ENCODE measurements at places on chromosomes 1 and 21.
A peak's percentile ranks its signal among the peaks of the same experiment; 100 is the strongest.

GRCh38 chr1:38028105-38028591 lies 15.6 kb downstream of the UTP11 start:
- DNase-seq: peak; percentile 80

DNA sequence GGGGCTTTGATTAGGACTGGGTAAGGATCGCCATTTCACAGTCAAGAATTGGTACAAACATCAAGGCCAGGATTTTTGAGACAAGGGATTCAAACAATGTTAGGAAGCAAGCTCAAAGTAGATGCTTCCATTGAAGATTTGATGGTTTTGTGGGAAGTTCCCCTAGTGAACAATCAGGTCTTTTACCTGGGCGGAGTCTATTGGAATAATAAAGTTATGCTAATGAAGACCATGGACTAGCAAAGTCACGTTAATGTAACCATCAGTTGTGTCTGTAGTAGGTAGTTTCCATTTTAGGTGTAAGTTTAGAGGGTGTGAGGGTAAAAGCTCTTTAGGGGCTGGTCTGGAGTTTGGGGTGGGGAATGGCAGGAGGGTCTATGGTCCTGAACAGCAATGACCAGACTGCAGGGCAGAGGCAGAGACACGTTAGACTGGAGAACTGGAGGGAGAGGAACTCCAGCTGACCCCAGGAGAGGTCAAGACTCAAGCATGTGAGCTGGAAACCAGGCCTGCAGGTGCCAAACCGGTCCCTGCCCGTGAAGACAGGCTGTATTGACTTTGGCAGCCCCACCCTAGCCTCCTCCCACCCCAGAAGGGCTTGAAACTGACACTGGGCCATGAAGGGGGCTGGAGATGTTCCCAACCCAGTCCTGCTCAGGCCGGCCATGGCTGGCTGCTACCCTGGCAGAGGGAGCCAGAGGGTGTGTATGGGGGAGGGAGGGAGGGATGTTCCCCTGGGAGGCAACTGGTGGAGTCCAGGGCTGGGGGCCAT lies 36.0 kb upstream of the GPR37L1 start:
- no peak for DNase-seq

DNA sequence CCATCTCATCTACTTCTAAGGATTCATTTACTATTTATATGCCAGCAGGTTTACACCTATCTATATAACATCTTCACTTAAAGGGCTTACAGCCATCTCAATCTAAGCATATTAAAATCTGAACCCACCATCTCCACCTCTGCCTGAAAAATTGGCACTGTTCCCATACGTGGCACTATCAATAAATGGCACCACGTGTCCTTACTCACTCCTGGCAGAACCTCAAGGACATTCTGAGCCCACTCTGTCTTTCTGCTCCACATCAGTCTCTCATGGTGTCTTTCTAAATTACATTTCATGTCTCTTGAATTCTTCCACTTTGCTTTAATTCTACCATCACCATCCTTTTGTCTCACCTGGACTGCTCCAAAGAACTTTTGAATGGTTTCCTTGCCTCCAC lies 72.2 kb upstream of the HOOK1 start:
- no peak for DNase-seq

GRCh38 chr1:227753999-227754711 lies 18.9 kb downstream of the SNAP47 start:
- no peak for DNase-seq

GRCh38 chr1:95233737-95234500 lies at the start of gene RWDD3:
Gene RWDD3 (plus strand): TSS chr1:95234210. CDS start chr1:95234231, 21 bp downstream.
- DNase-seq: peak; percentile 89

DNA sequence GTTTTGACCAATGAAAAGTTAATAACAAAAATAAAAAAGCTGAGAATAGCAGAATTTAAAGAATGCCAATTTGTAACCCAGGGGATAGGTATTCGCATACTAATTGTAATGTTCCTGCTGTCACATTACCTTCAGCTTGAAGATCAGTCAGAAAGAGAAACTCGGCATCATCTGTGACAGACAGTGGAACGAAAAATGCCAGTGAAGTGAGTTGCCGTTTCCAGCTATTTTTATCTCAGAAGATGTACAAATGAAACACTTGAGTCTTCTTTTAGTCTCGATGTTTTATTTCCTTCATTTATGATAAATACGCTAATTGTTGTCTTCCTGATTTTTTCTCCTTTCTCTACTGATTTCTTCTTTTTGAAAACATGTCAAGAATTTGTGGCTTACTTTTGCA lies 26.1 kb downstream of the RGS21 start:
- DNase-seq: no peak

- DNase-seq: no peak
Observed at GRCh38 chr1:94559921-94560320, 18.4 kb upstream of the F3 start.

DNA sequence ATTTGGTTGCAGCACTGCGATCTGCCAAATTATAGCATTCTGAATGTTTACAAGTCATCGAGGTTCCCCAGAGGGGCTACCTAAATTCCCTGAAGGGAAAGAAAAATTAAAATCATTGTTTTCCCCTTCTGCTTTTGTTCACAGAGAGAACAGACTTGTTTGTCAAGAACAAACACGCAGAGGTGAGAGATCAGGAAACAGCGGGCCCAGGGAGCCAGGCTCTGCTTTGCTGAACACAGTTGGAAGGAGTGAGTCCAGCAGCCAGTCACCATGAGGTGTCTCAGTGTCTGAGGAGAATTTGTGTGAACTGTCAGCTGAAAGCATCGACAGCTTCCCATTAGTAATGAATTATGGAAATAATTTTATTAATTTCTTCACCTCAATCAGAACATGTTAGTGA lies 52.5 kb downstream of the RWDD3 start:
- no peak for DNase-seq

GRCh38 chr1:115275216-115275615 lies 62.8 kb downstream of the NGF start:
- no peak for DNase-seq
